GF-D8 (cell line): ENCODE measurements at places on chromosomes 5 and 9.

DNA sequence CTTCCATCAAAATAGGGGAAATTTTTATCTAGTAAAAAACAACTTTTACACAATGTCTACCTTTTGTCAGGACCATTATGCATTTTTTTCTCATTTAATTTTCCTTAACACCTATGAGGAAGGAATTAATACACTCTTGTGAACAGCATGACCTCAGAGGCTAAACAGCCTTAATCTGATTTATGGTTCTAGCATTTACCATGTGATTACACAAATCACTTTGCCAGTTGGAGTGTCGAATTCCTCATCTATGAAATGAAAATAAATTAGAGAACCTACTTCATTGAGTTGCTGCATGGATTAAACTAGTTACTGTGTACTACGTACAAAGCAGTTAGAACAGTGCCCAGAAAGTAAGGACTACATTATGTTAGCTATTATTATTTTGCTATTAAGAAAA, 187.7 kb upstream of the MPDZ start:
- no peak for DNase-seq

DNA sequence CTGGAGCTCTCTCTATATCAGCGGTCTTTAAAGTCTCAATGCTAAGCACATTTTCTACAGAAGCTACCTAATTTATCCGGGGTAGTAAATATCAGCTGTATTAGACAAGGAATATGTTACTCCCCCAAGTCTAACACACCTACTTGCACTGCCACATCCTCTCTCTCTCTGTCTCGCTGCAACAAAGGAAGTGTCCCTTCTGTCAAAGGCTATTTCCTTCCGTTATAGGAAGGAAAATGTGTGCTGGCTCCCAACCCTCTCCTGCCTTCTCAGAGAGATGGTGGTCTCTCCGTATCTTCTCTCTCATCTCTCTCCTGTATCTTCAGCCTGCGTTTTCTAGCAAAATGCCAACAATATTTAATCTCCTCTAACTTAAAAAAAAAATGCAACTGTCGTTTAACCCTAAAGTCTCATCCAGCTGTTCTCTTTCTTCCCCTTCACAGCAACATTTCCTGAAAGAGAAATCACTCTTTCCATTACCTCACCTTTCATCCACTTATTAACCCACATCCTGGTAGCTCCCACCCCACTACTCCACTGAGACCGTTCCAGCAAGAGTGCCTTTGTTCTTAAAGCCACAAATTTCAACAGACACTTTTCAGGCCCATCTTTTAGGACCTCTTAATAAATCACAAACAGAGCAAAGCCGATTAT, 2.3 kb downstream of the TTF1 start:
- DNase-seq, result peak; percentile 72

DNA sequence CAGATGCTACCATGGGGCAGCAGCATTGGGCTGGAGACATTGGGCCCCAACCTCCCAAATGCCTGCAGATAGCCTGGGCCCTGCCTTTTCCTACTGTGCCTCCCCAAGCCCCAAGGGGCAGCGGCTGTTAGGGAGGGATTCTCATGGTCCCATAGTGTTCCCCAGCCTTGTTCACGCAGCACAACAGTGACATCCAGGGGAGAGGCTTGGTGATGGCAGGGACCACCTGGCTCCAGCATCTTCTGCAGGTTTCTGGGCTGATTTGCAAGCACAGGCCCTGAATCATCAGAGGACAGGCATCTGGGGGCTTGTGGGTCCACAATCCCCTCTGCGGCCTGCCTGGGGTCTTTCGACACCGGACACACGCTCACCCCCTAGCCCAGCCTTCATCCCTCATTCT, 354.6 kb downstream of the SLIT3 start:
- no peak for DNase-seq

GRCh38 chr9:32681751-32682150, 46.3 kb upstream of the TAF1L start:
- DNase-seq, result no peak

GRCh38 chr5:147332658-147333057, 97.8 kb downstream of the STK32A start:
- DNase-seq, result no peak

DNA sequence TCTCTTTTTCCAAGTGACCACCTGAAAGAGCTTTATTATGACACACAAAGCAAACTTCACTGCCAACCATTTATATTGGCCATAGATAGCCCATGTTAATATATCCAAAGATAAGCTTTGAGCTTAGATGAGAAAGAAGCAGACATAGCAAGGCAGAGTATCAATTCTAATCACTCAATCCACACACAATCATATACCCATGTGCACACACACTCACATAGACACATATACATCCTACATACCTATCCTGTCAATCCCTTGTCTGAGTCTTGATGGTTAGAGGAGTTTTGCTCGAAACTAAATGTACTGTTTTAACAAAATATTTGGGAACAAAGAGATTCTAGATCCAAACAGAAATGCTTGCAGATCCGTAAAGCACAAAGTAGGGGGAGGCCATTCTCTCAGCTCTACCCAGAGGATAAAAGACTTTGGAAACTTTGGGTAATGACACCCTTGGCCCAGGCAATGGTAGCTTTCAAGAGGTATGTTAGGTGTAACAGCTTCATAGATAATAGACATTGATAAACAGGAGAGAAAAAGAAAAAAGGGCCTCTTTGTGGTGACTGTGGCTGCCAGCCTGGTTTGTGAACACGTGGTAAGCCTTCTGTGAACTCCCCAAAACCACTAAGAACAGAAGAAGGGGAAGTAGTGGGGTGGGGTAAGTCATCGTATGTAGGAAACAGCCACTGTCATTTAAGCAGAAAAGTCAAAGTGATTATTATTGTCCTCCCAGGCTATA, 121.6 kb downstream of the TLR4 start:
- peak; percentile 54 for DNase-seq

GRCh38 chr9:34650816-34651215, 1.2 kb upstream of the IL11RA start:
- no peak for DNase-seq

DNA sequence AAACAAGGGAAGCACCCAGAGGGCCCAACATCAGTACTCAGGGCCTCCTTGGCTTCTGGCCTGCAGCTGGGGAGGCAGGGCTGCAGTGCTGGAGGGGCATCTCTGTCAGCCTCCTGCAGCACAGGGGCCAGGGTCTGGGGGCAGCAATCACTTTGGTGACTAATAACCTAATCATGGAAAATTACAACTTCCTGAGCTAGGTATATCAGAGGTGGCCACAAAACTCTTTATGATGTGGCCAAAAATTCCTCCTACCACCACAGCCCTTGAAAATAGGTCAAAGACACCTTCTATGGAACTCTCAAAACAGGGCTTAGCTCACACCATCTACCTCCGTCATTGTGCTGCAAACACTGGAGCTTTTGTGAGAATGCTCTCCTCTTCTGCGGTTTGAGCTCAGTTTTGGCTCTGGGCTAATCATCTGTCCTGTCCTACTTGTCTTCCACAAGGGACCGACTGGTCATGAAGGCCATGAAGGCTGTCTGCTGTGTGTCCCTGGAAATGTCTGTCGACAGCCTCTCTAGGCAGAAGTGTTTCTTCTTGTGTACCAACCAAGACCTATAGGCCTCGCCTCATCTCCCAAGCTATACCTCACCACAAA, 28.6 kb downstream of the CSF2 start:
- DNase-seq, result no peak

- no peak for DNase-seq
Measured at GRCh38 chr5:74426506-74426905, 214.0 kb downstream of the ENC1 start.

GRCh38 chr9:113660196-113660595, 196.7 kb downstream of the RGS3 start:
- no peak for DNase-seq

DNA sequence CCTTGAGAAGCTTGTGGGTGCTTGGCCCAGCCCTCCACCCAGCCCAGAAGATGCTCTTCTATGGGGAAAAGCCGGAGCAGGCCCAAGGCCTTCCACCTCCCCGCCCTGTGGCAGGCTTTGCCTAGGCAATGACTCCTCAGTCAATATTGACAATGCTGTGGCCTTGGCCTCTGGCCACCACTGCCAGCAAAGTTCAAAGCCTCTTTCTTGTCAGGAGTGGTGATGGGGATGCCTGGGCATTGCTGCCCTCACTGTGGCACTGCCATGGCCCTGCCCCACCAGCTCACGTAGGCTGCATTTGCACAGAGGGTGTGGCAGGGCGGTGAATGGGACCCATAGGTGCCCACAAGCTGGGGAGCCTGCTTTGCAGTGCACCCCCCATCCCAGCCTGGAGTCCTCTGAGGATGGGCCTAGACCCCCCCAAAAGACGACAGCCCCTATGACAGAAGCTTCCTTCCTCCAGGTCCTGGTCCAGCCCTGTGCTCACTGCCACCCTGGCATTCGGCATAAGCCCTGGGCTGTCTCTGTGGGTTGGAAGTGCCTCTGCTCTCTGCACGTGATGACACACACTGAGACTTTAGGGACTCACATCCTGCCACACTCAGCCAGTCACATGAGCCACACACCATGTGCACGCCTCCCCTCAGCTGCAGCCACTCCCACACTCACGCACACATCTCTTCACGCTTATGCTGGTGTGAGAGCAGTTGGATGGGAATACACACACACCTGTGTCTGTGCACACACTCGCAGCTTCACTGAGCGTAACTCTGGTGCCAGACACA, 31.1 kb downstream of the MORN5 start:
- no peak for DNase-seq

DNA sequence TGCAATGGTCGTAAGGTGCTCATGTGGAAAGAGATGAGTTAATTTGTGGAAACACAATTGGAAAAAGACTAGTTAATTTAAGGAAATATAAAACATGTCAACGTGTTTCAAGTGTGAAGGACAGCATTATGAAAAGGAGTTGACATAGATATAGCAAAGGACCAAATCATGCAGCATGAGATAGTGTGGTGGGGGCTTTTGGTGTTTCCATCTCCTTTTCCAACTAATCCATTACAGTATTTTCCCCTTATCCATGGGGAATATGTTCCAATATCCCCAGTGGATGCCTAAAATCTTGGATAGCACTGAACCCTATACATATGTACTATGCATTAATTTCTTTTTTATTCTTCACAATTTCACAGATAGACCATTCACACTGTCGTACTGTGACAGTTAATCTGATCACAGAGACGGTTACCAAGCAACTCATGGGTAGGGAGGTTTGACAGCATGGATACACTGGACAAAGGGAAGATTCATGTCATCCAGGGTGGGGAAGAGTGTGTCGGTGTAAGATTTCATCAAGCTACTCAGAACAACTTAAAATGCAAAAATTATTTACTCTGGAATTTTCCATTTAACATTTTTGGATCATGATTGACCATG, 238.6 kb downstream of the CDH12 start:
- no peak for DNase-seq

GRCh38 chr5:155303120-155303519, 289.6 kb downstream of the KIF4B start:
- peak; percentile 57 for DNase-seq

DNA sequence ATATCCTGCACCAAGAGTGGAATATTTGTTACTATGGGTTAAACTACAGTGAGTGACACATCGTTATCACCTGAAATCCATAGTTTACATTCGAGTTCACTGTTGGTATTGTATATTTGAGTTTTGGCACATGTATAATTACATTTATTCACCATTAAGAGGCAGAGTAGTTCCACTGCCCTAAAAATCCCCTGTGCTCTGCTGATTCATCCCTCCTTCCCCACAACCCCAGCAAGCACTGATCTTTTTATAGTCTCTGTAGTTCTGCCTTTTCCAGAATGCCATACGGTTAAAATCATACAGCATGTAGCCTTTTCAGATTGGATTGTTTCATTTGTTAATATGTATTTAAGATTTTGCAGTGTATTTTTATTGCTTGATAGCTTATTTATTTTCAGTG, 495.2 kb downstream of the DIRAS2 start:
- no peak for DNase-seq

DNA sequence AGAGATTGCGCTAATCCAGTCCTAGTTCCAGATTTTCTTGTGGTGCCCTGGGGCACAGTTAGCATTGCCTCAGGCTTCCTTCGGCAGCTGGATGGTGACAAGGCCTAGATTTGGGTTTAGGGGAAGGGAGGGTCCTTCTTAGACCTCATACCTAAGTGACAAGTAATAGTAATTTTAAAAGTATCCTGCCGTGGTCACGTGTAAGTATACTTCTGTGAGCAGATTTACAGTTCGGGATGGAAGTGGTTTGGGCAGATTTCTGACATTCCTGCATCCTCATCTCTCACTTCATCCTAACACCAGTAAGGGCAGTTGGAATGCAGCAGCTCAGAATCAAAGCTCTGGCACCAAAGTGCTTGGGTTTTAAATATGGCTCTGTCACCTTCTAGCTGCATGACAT, 71.6 kb downstream of the LRRC70 start:
- DNase-seq, result no peak

DNA sequence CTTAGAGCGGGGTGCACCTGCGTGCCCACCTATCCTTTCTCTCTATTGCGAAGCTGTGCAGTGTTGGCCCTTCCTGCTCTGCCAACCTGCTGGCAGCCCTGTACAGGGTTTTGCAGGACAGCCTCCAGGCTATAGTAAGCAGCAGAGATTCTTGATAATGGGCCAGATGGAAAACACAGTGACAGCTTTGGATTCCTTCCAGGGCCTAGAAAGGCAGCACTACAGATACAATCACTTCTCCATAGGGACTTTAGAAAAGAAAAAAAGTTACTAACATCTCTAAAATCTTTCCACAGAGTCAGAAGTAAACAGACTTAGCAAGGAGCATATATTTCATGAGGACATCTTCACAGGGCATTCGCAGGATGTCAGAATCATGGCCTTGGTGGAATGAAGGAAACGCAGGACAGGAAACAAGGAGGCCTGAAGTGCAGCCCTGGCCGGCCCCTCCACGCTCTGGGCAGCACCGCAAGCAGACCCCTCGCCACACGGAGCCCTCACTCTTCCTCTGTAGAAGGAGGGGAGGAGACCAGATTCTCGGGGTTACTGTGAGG, 172.1 kb upstream of the GAS1 start:
- DNase-seq, result no peak

- DNase-seq, result no peak
Measured at GRCh38 chr9:131546336-131547084, 1.2 kb downstream of the PRRT1B start.

DNA sequence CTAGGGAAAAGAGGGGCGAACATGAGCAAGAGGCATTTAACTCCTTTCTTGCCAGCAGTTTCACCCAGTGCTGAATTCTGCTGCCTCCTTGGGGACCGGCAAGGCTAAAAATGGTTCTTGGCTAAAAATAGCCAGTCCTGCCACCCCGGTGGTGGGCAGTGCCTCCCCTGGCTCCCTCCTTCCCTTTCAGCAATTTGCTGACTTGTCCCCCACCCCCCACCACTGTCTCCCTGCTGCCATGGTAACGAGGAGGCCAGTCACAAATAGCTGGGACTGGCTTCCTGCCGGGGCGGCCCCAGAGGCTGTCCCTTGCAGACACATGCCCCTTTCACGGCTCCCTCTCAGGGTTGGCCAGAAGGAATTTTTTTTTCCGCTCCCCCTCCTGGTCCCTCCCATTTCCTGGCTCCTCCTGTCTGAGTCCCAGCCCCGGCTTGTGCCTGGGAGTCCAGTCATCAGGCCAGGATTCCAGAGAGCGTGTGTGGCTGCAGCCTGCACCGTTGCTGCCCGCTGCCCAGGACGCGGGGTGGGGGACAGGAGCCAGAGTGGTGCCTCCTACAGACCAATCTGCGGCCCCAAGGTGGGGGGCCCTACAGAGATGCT, 130.3 kb downstream of the RGS3 start:
- DNase-seq, result no peak

GRCh38 chr5:164191240-164191639, 685.8 kb downstream of the MAT2B start:
- no peak for DNase-seq
